ENCODE measurements at places on chromosomes 7 and 10.

- DNase-seq, result no peak
These were observed 158.6 kb upstream of the LYZL1 start for GRCh38 chr10:29130190-29130673.

DNA sequence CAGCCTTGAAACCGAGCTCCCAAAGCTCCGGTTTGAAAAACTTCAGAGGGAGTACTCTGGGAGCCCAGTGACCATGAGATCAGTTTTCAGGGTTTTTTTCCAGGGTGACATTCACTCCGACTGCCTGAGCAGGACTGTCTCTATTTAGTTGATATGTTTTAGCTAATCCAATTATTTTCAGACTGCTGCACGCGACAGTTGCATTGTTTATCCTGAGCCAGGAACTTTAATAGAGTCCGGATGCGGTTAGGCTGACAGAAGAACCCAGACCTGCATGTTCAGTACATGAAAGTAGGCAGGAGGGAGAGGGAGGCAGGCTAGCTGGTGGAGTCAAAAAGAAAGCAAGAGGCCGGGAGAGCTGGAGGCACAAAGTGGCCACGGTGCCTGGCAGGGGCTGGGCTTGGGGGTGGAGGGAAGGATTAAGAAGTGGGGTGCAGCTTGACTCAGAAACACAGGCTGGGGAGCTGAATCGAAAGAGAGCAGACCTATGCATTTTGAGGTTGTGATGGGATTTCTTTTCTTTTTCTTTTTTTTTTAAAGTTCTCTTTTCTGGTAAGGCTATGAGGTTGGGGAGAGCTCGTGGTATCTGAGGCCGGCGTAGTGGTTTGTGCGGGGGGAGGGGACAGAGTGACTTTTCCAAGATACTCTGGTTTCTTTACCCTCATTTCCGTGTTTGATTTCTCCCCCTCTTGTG is 5.7 kb downstream of the GATA3 start:
- no peak for DNase-seq

DNA sequence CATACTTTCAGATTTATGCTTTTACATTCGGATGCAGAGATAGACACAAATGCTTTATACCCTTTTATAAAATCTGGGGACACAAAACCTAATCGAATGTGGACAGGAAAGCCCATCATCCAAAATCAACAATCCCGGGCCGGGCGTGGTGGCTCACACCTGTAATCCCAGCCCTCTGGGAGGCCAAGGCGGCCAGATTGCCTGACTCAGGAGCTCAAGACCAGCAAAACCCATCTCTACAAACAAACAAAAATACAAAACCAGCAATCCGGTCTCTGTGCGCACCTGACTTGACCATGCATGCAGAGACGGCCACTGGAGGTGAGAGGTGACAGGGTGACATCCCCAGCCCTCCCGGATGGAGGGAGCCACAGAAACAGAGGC is 13.5 kb downstream of the COBL start:
- no peak for DNase-seq

GRCh38 chr7:39926111-39926510 is 23.9 kb upstream of the CDK13 start:
- DNase-seq, result no peak

DNA sequence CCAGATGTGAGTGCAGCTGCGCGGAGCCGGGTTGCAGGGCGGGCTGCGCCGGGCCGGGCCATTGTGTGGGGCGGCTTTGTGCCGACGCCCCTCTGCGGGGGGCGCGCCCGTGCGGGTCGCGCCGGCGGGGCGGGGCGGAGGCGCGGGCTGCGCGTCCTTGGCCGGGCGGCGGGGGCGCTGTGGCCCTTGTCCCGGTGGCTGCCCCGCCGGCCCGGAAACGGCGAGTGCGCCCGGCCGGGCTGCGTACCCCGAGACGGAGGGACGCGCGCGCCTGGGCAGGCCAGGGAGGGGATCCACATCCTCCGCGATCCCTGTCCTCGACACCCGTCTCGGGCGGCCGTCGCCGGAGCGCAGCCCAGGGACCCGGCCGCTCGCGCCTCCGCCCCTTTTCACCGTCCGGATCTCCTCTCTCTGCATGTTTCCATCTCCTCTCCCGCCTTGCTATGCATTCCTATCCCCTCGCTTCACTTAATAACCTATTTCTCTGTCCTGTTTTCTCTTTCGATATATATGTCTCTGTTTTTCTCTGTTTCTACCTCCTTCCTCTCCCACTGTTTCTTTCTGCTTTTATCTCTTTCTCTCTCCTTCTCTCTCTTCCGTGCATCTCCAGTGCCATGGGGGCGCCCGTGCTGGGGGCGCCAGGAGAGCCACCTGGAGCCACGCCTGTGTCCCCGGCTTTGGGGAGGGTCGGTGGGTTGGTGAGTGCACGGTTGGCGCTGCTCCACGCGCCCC is 765 bp downstream of the PFKFB3 start:
- peak; percentile 77 for DNase-seq

- no peak for DNase-seq
These were observed 176.5 kb downstream of the TNS3 start for GRCh38 chr7:47405286-47405904.

DNA sequence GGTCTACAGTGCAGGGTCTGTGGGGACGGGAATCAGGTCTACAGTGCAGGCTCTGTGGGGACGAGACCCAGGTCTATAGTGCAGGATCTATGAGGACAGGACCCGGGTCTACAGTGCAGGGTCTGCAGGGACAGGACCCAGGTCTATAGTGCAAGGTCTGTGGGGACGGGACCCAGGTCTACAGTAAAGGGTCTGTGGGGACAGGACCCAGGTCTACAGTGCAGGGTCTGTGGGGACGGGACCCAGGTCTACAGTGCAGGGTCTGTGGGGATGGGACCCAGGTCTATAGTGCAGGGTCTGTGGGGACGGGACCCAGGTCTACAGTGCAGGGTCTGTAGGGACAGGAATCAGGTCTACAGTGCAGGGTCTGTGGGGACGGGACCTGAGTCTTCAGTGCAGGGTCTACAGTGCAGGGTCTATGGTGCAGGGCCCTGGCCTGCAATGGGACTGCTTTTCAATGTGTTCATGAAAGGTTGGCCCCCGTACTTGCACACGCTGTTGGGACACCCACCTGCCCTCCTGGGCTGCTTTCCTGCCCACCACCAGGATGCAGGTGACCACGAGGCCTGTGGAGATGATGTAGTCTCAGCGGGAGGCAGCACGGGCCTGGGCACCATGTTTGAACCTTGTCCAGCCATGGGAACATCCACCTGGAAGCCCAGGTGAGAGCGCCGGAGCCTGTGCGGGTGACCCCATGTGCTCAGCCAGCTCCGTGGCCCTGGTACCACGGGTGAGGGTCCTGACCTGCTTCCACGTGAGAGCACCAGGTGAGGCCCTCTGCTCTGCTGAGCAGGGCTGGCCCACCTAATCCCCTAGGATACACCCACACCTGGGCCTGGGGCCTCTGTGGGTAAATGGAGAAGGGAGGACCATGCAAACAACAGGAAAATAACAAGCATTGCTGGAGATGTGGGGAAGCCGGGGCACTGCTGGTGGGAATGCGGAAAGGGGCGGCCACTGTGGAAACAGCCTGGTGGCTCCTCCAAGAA is 91.4 kb upstream of the DIP2C start:
- no peak for DNase-seq

- DNase-seq, result no peak
These were observed 136.0 kb downstream of the UBE2H start for GRCh38 chr7:129816742-129817141.

- DNase-seq, result no peak
These were observed 394.9 kb downstream of the RPS24 start for GRCh38 chr10:78428579-78428978.

DNA sequence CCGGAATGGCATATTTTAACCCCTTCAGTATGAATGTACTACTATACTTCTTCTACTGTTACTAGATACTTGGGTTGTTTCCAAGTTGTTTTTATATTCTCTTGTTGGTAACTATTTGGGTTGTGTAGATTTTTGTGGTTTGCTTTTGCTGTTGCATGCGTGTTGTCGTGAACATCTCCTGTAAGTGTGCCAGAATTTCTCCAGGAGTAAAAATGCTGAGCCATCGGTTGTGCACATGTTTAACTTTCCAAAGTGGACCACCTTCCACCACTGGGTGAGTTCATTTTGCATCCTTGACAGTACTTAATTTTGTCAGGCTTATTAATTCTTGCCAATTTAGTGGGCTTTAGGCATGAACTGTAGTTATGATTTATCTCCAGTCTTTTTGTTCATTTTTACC is 47.9 kb downstream of the CSGALNACT2 start:
- DNase-seq, result no peak

DNA sequence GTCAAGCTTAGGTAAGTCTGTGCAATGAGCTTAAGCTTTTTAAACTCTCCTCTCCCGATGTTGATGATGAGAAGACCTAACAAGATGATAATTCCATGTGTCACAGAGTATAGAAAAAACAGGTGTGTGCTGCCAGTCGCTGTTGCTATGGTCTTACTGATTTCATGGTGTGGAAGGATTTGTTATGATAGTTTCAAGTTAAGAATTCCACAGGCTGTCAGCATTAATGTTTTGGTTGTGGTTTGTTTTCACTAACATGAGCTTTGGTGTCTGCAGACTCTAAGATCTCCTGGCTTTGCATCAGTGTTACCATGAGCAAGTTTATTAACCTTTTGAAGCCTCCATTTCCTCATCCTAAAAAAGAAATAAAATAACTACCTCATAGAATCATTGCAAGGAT is 123.7 kb downstream of the NSUN6 start:
- no peak for DNase-seq

DNA sequence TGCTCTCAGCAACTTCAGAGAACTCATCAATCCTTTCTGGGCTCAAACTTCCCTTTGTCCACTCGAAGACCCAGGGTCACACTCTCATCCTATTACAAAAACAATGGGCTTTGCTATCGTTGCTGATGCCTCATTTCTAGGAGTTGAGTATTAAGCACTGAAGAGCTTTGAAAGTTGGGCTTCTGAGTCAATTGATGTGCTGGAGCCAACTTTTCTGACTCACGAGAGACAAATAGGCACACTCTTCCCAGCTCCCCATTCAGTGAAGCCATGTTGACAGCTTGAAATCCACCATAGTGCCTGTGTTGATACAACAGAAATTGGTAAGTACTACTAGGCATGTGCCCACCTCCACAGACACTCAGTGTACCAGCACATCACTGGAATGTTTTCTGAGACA is 97.5 kb upstream of the PRSS58 start:
- DNase-seq, result no peak

- no peak for DNase-seq
These were observed 11.8 kb upstream of the DDIT4 start for GRCh38 chr10:72261784-72262404.

DNA sequence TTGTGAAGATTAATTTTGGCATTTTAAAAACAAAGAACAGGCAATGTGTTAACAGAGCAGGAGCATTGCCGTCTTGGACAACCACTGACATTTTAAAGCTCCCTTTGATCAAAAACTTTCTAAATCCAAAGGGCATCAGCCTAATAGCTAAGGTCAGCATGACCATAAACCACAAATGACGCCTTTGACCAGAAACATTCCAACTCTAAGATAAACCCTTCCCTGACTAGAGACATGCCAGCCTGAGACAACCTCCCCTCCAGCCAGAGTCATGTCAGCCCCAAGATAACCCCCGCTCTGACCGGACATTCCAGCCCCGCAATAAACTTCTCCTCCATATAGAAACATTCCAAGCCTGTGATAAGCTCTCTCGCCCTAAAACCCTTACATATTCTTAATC is 949.4 kb upstream of the POT1 start:
- no peak for DNase-seq

GRCh38 chr7:37285706-37286453 is 162.8 kb downstream of the ELMO1 start:
- no peak for DNase-seq

DNA sequence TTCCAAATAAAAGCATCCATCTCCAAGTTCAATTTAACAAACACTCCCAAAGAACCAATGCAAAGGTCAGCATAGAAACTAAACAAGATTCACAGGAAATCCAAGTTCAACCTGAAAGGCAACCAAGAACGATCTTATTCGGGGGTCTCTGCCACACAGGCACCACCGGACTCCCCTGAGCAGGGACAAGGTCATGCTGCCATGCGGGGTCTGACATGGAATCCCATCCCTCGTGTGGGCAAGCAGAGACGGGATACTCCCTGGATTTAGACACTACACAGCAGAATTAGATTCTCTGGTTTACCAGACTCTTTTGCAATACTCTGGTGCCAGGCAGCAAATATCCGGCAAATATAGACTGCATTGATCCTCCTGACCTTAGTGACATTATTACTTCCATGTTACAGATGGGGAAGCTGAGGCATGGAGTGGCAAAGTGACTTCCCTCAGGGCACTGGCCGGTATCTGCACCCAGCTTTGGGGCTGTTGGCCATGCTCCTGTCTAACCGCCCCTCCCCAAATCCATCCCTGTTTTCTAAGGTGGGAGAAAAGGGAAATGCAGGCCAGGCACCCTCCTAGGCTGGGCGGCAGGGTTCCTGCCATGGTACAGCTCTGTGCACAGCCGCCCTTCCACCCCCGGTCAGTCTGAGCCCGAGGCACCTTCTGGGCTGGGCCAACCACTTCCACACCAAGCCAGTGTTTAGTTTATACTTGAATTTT is 111.8 kb downstream of the VIPR2 start:
- no peak for DNase-seq

- no peak for DNase-seq
These were observed 37.2 kb downstream of the ERLIN1 start for GRCh38 chr10:100148353-100149211.

DNA sequence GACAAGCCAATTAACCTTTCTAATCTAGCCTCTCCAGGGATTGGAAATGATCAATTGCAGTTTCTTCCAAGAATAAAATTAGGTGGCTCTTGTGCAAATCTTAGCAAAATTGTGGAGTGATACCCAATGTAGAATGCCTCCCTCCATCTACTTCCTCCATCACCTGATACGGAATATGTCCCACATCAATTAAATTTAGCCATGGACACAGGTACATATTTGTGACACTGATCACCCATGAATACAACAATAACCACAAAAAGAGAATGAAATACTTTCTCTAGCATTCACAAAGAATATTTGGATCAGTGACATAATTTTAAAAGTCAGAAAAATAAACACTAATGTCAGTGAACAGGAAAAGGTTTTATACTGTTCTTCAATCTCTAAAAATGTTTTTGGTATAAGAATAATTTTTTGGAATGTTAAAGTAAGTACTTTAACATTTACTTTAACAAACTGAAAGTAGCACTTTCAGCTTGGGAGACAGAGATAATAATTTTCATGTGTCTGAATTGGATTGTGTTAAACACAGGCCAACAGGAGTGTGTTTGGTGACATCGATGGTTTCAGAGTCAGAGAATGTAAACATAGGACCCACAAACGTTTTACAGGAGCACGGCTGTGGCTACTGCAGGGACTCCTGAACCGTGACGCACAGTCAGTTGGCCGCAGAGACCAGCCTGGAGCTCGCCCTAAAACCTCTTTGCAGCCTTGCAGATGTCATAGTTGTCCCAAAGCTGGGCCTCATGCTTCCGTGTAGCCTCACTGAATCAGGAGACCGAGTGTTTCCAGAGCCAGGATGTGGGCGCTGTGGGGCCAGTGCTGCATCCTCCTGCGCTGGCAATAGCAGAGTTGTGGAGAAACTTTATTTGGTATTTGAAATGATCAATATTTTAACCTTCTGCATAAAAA is 7.2 kb downstream of the RBM20 start:
- DNase-seq, result no peak

- DNase-seq, result no peak
These were observed 808 bp downstream of the C10orf71 start for GRCh38 chr10:49299816-49300139.

GRCh38 chr7:47574482-47575329 is 7.2 kb downstream of the TNS3 start:
- no peak for DNase-seq
